ENCODE measurements at places on chromosomes 11 and 22.

DNA sequence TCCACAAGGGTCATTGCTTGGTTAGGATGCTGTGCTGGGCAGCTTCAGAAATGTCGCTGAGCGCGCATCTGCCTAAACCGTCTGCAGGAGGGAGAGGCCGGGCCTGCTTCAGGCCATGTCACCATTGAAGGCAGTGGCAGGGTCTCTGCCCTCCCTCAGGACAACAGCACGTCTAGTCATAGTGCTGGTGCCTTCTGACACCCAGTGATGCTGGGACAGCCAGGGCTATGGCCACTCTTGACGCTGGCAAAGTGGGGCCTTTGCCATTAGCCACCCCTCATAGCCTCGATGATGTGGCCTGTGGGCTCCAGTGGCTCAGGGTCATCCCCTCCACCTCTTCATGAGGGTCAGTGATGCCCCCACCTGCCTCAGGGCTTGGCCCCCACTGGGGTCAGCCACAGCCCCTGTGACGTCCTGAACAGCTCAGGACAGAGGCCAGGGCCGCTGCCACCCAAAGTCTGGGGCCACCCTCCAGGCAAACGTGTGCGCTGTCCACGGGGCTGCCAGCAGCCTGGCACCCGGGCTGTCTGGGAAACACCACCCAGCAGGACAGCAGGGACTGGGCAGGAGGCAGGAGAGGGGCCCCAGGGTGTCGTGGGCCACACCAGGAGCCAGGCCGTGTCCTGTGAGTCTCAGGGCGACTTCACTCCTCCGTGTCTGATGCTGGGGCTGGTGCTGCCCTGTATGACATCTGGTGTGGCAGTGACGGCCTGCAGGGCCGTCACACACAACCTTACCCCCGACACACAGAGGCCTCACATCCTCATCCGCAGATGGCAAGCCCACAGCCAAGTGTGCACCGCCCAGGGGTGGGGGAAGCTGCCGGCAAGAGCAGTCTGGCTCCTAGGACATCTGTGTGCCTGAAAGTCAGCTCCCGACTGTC, 42.5 kb downstream of the CERK start:
- ATAC-seq = no peak

DNA sequence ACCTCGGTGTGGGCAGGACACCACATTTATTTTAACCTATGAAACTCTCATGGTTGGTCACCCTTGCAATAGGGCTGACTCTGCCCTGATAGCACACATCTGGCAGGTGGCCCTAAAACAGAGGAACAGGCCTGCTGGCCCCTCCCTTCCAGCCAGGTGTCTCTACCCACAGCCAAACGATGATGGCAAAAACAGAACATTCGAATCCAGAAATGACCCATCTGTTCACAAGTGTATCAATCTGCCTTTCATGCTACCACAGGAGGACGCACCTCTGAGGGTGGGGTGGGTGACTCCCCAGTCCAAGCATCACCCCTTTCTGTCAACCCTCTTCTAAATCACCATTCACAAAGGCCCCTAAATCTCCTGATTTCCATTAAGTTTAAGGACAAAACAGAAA, 118.1 kb downstream of the ETS1 start:
- ATAC-seq = no peak

DNA sequence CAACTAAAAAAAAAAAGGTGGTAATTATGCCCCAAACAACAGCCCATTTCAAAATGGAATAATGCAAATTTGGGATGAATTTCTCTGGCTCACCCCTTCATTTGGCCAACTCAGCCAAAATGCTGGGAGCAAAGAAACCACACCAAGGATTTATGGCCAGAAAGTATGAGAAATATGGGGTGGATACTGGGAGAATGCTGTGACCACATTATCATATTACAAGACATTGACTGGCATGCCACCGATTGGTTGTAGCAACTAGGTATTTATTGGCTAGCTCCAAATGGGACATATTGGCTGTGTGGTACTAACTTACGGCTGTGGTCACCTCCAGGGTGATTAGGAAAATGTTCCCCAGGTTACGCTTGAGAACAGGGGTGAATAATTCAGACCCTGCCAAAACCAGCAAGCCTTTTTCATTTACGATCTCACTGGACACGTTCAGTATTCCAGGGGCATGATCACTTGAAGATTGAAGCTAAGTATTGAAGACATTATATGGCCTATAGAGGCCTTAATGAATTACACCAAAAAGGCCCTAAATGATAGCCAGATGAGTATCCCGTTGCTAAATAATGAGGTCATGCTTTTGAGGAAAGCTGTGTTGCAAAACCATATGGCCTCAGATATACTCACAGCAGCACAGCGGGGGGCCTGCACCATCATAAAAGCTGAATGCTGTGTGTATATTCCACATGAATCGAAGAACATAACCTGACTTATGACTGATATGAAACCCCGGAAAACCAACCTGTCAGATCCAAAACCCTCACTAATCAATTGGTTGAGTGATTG, 3.8 kb upstream of the FDX1 start:
- no peak for ATAC-seq

DNA sequence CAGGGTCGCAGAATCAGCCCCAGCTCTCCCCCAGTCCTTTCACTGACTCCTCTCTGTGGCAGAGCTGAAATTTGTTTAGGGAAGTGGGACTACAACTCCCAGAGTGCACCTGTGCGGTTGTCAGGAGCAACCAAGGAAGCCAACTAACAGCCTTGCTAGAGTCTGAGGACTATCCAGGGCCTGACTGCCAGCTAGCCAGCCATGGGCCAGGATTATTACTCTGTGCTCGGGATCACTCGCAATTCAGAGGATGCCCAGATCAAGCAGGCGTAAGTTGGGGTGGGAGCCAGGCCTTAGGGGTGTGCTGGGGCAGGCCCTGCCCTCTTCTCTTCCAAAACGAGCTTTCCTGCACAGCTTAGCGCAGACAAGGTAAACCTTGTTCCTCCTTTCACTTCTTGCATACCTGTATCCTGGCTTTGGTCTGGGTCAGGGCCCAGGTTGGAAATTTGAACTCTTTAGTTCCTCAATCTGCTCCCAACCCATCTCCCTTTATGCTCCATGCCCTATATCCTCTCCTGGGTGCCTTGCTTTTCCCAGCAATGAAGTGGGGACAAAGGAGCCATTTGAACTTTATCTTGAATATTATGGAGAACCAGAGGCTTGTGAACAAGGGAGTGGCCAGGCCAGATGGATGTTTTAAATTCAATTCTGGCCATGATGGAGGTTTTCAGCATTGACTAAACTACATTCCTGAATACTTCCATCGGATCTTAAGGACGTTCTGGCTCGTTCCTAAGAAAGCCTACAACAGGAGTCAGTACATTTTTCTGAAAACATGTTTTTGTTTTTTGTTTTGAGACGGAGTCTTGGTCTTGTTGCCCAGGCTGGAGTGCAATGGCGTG, at the start of gene DNAJB13:
Gene DNAJB13, plus strand, starts transcription at position 158 of the 842 bp plus-strand sequence. Its CDS starts 44 bp downstream, at position 202.
- peak; percentile 96 for ATAC-seq

- ATAC-seq = peak; percentile 86
These were observed 33.6 kb upstream of the MMP7 start for GRCh38 chr11:102564110-102564509.

- ATAC-seq = no peak
These were observed 23.8 kb upstream of the USP47 start for GRCh38 chr11:11817957-11818356.

- ATAC-seq = no peak
These were observed 403 bp downstream of the RBM7 start for GRCh38 chr11:114400915-114401223.

DNA sequence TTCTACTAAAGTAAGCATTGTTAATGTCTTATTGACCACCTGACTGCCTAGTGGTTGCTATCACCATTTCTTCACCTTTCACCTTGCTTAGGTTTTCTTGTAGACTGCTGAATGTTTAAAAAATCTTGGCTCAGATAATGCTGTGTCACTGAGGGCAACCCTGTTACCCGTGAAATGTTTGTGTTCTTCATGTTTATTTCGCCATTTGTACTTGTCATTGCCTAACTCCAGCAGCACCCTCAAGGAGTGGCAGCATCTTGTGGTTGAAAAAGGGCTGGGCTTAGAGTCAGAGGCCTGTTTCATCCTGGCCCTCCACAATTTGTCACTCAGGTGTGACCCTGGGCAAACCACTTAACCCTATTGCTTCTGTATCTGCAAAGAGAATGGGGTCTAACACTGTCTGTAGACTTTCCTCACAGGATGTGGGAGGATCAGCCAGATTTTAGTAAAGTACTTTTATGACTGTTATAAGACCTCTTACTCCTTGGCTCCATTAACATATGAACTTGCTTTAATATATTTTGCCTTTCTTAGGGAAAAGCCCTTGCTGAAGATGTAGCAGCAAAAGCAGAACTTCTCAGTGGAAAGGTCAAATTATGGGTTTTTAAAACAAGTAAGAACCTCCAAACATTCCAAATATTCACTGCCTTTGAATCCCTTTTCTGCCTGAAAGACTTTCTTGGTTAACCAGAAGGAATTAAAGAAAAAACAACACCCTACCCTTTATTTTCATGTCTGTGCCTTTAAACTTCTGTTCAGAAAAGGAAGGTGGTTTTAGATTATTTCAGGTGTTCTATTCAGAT, 154.5 kb upstream of the C11orf87 start:
- ATAC-seq = no peak

GRCh38 chr11:2902784-2903671, 17.5 kb upstream of the CDKN1C start:
- no peak for ATAC-seq

- no peak for ATAC-seq
These were observed 37.9 kb downstream of the FAM227A start for GRCh38 chr22:38618258-38618657.

DNA sequence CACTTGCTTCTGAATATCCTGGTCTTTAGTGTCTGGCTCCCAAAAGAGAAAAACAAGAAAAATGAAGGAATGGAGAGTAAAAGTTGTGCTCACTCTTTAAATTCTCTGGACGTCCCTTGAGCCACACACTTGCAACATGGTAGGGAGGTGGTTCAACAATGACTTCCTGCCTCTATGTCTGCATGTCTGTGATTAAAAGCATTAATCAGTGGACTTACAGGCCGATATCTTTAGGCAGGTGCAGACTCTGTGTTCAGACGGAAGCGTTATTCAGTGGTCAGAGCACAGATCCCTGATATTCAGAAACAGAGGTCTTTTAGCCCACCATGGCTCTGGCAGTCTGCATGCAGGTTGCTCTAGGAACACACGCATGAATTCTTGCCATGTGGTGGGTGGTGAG, 1920.0 kb upstream of the RAG2 start:
- no peak for ATAC-seq

- no peak for ATAC-seq
These were observed 134.7 kb downstream of the TTC17 start for GRCh38 chr11:43493431-43493830.

DNA sequence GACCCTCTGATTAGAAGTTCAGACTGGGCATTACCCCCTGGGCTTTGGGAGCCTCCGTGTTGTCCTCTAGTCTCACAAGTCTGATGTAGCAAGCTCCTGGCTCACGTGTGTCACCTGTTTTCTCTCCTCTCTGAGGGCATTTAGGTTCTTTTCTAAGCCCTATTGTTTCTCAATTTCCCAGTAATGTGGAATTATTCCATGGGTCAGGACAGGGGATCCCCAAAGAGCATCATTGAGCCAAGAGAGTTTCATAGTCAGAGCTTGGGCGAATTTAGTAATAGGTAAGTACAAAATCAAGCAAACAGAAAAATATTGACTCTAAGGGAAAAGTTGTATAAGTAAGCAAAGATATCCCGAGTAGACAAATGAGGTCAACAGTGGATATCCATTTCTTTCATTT, 57.3 kb downstream of the PPP6R2 start:
- no peak for ATAC-seq

DNA sequence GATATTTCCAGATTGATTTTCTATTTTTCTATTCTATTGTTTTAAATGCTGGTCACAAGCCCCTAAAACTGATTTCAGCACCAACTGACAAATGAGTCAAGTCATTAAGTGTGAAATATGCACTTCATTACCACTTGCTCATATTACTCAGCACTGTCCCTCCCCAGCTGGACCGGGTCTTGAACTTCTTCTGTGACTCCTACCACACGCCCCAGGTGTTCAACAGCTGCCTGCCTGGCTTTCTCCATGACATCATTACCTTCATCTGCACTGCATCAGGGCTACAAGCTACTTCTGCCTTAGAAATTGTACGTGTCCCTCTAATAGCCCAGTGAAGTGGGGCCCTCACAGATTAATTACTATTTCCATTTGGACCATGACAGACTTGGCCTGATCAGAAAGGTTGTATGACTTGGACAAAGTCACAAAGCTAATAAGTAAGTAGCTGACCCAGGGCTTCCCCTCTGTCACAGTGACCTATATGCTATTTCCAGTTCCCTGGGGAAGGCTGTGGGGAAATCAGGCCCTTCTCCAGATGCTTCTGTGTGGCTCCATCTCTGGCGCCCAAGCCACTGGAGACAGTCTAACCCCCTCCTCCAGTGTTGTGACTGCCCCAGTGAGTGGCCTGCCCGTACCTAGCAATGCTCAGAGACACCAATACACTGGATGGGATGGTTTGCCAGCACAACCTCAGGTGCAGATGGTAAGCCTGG, 18.1 kb downstream of the TBC1D10A start:
- ATAC-seq = no peak

- no peak for ATAC-seq
These were observed 11.9 kb upstream of the AMPD3 start for GRCh38 chr11:10443152-10443551.

DNA sequence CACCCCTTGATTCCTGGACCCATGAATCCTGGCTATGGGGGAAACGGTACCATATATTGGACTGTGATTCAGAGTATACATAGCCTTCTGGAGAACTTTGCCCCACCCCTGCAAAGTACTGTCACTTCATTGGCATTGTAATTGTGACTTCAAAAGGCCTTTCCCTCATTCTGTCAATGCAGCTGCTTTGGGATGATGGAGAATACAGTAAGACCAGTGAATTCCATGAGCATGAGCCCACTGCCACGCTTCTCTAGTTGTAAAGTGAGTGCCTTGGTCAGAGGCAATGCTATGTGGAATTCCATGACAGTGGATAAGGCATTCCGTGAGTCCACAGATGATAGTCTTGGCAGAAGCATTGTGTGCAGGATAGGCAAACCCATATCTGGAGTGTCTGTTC, 25.7 kb upstream of the MSANTD2 start:
- no peak for ATAC-seq

DNA sequence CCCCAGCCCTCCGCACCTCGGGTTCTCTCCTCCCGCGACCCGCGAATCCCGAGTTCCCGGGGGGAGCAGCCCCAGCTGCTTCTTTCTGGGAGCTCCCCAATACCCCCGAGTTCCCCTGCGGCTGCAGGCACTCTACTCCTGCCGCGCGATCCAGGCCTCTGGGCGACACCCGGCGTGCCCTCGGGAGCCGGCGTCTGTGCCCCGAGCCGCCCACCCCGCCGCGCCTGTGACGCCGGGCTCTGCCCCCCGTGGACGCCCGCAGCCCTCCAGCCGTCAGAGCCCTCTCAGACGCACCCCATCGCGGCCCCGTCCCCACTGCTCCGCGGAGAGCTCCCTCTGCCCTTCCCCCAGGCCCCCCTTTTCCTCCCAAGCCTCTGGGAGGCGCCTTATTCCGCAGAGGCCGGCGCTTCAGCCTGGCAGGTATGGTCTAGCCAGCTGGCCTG, 422 bp downstream of the GLB1L2 start:
- ATAC-seq = peak; percentile 44

DNA sequence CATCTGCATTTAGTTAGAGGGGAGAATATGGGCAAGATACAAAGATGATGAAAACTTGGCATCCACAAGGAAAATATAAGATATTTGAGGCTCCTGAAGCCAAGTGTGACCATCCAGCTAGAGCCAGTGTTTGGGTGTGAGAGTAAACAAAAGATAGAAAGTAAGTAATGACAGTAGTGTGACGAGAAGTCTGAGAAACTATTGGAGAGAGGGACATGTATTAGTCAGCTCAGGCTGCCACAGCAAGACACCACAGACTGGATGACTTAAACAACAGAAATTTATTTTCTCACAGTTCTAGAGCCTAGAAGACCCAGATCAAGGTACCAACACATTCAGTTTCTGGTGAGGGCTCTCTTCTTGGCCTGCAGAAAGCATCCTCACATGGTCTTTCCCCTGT, 6.4 kb upstream of the CCKBR start:
- no peak for ATAC-seq

Measured in SK-N-SH treated with all-trans-retinoic acid at 6 μM for 48 hours (cell line).